GM04503 (cell line): ENCODE measurements at places on chromosomes 4 and X.

DNA sequence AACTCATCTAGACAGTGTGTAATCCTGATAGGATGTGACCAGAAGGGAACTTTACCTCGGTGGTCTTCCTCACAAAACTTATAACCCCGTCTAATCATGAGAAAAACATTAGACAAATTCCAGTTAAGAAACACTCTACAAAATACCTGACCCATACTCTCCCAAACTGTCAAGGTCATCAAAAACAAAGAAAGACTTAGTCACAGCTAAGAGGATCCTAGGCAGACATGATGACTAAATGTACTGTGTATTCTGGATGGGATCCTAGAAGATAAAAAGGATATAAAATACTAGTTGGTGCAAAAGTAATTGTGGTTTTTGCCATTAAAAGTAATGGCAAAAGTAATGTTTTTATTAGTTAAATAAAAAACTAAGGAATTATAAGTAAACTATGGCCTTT is 81.6 kb downstream of the DTHD1 start:
- DNase-seq, result no peak

GRCh38 chr4:85717351-85717750 is 242.4 kb downstream of the ARHGAP24 start:
- DNase-seq, result peak; percentile 53

DNA sequence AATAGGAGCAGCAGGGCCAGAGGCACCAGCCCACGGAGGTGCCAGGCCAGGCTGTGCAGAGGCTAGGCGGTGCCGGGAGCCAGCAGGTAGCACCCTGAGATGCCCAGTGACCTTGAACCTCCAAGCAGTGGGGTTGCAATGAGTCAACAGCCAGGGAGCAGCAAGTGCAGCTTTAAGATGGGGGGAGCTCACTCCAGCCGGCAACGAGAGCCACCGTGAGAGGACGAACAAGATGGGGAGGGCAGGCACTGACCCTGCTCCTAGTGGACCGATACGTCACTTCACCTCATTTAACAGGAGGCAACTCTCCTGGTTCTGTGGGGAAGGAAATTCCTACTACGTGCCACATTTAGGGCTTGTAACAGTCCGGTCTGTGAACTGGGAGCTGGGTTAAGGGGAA is 4.8 kb downstream of the LETM1 start:
- DNase-seq, result no peak

DNA sequence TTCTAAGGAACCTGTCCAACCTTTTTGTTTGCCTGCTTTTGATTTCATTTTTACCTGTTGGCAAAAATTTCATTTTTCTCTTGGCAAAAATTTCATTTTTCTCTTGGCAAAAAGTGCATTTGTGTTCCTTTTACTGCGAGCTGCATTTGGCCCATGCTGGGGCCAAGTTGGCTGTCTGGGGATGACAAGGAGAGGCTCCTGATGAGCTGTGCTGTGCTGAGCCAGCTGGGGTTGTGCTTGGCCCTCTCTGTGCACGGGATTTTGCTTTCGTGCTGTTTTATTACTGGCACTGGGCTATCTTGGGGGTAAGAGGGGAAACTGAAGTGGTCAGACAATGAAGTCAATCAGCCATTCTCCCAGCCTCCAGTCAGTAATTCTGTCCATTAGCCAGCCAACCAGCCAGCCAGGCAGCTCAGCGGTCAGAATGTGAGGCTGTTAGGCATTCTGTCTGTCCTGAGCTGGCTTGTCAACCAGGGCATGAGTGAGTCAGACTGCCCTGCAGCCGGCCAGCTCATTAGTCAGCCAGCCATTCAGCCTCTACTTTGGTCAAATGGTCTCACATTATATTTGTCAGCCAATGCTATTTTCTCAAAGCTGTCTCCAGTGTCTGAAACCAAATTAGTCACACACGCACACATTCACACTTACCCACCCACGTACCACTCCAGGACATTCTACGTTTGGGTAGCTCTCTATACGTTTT is 56.9 kb upstream of the PRPS1 start:
- peak; percentile 77 for DNase-seq

GRCh38 chr4:124804584-124804983 is 92.1 kb upstream of the ANKRD50 start:
- DNase-seq, result no peak

DNA sequence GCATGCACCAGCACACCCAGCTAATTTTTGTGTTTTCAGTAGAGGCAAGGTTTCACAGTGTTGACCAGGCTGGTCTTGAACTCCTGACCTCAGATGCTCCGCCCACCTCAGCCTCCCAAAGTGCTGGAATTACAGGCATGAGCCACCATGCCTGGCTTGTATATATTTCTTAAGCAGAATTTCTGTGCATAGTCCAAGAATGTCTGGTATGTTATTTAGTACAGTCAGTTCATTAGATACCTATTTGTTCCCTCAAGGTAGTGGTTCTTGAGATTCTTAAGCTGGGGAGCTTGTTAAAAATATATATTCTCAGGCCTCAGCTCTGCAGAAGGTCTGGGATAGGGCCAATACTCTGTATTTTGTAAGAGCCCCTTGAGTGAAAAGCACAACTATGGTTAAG is 4.6 kb upstream of the SERTM2 start:
- DNase-seq, result no peak

DNA sequence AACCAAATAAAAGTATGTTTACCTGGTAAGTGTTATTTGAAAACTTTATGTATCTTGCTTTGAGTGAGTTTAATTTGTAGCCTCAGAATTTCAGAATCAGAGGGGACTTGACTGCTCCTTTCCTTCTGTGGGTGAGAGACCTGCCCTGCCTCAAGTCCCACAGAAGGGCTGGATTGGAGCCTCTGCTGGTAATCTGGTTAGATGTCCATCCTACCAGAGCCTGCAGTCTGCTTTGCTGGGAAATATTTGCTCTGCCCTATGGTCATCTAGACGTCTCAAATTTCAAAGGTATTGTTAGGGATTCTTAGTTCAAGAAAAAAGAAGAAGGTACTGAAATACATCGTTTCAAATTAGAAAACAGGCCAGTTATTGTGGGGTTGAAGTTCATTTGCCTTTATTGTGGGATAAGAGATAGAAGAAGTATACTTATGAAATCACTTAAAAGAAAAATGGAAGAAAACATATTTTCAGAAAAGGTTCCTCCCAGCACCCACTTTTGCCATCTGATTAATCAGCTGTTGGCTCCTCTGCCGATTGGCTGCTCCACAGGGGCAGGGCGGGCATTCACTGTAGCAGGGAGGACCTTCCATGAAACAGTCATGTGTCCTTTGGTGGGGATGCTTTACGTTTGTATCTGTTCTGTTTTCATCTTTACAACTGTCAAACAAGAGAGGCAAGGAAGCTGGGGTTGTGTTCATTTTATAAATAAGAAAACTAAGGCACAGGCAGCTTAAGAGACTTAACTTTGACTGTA is 73.3 kb upstream of the TLR2 start:
- no peak for DNase-seq

DNA sequence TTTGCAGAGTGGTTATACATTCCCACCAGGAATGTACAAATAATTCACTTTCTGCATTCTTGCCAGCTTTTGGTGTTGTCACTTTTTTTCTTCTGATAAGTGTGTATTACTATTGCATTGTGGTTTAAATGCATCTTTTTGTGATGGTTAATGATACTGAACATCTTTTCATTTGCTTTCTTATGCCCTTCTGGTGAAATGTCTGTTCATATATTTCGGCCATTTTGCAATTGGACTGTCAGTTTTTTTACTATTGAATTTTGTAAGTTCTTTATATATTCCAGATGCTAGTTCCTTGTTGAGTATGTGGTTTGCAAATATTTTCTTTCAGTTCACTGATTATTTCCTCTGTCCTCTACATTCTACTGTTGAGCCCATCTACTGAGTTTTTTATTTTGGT is 19.4 kb upstream of the BMP2K start:
- DNase-seq, result no peak

- no peak for DNase-seq
These were observed 130.8 kb downstream of the PDLIM5 start for GRCh38 chr4:94582517-94582916.

DNA sequence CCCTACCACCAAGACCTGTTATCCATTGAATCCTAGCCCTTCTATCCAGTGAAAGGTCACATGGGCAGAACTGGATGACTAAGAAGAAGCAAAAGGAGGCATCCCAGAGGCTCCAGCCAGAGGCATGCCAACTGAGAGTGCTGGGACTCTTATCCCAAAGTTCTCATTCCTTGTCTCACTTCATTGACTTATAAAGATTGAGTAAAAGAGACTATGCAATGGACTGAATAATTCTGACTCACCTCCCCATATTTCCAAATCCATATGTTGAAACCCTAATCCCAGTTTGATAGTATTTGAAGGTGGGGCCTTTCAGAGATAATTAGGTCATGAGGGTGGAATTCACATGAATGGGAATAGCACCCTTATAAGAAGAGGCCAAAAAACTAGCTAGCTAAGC is 131.4 kb downstream of the COL25A1 start:
- DNase-seq, result no peak

DNA sequence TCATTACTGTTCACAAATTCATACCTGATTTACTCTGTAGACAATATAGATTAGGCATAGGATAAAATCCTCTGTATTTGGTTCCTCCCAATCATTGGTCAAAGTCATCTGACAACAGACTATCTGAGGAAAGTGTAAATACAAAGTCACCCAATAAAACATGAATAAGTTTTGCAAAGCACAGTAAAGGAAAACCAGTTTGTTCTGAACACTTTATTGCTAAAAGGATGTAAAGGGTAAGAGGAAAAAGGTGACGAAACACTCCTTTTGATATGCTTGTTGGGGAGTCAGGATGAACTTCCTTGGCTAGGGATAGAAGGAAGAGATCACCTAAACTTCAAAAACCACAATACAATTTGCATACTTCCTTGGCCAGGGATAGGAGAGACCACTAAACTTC is 10.9 kb downstream of the MAD2L1 start:
- DNase-seq, result no peak

- DNase-seq, result no peak
These were observed 1.9 kb upstream of the ZNF41 start for GRCh38 chrX:47484885-47485284.

DNA sequence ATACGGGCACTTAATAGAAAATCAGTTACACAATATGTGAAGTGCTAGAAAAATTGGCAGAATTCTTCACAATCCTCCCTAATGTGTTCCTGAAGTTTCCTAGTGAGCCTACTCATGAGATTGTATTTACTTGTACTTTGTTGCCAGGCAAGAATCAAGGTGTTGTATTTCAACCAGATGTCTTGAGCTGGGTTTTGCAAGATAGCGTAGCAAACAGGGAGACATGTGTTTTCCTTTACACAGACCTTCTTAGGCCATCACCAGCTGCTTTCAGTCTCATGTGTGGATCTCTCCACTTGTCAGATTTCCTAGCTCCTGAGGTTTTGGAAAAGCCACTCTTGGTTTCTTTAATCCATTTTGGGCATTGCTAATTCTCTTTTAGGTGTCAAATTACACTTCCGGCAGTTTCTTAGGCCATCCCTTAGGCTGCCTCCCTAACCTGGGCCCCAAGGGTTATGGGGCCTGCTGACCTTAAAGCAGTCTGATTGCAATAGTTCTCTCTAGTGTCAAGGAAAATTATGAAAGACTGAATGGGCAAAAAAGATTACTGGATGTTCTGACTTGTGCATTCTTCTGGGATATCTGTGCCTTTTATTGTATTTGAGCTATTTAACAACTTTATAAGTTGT is 12.2 kb upstream of the EDA start:
- no peak for DNase-seq

- no peak for DNase-seq
These were observed 89.7 kb downstream of the NEXMIF start for GRCh38 chrX:74835566-74835965.

DNA sequence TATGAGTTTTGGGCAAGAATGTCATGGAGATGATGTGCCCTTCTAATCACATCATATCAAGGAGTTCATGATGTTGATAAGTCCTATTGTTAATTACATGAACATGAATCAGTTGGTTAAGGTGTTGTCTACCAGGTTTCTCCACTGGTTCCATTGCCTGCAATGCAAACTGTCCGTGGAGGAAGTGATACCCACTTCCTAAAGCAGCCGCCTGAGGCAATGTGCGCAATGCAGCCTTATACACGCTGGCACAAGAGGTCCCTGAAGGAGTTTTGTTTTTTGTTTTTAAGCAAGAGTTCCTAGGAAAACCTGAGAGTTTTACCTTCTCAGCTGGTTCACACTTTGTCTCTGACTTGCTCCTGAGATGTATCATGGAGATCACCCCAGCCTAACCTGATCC is 5.9 kb upstream of the GPKOW start:
- DNase-seq, result no peak

DNA sequence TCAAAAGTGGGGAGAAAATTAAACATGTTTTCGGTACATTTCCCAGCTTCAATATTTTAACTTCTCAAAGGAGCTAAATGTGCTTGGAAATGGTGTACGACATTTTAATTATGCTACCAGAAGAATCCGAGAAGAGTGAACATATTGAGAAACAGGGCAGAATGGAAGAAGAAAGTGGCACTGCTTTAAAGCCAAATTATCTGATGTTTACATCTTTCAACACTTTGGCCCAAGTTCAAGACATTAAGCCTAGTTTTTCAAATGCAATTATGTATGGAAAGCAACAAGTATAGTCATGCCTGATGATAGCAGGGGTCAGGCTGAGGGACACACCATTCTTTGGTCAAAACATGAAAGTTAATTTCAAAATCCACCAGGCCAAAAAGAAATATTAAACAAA is 577.9 kb upstream of the ZFP42 start:
- DNase-seq, result no peak

- DNase-seq, result peak; percentile 33
These were observed 243.6 kb downstream of the ANK2 start for GRCh38 chr4:113293043-113293560.

- DNase-seq, result no peak
These were observed 33.5 kb downstream of the SCD5 start for GRCh38 chr4:82765134-82765533.

DNA sequence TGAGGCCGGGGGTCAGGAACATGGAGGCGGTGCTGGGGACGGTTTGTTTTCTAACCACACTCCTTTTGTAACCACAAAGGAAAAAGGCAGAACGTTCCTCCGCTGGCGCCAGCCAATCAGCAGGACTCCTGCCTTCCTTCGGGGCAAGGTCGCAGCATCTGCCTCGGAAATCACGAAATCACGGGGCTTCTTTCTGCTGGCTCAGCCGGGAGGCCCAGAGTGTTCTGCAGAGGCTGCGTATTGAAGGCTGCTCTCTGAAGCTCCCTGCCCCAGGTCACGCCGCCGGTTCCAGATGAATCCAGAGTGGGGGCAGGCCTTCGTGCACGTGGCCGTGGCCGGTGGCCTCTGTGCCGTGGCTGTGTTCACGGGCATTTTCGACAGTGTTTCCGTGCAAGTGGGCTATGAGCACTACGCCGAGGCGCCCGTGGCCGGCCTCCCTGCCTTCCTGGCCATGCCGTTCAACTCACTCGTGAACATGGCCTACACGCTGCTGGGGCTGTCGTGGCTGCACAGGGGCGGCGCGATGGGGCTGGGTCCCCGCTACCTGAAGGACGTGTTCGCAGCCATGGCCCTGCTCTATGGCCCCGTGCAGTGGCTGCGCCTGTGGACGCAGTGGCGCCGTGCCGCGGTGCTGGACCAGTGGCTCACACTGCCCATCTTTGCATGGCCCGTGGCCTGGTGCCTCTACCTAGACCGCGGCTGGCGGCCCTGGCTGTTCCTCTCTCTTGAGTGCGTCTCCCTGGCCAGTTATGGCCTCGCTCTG is 9.4 kb downstream of the TMEM187 start:
- no peak for DNase-seq

GRCh38 chr4:23355258-23355657 is 534.6 kb downstream of the PPARGC1A start:
- no peak for DNase-seq

GRCh38 chrX:5971300-5971699 is 257.4 kb downstream of the NLGN4X start:
- DNase-seq, result no peak

GRCh38 chrX:71671938-71672337 is 4.6 kb downstream of the LOC101059915 start:
- no peak for DNase-seq
